ENCODE measurements at places on chromosomes 11 and 22.

DNA sequence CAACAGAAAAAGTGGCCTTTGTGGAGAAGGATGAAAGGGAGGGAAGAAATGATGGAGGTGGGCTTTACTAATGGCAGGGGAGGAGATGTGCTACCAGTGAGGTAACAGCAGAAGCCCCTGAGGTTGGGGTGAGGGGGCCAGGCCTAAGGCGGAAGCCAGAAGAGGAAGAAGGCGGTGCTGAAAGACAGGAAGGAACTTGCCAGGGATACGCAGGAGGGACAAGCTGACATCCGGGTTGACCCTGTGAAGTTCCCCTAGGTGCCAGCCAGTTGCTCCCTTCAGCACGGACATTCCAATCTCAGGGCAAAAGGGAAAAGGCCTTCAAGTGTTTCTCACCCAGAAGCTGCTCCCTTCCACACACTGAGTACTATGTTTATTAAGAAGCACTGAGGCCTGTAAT lies 2.3 kb upstream of the TIRAP start:
- DNase-seq: peak; percentile 56

DNA sequence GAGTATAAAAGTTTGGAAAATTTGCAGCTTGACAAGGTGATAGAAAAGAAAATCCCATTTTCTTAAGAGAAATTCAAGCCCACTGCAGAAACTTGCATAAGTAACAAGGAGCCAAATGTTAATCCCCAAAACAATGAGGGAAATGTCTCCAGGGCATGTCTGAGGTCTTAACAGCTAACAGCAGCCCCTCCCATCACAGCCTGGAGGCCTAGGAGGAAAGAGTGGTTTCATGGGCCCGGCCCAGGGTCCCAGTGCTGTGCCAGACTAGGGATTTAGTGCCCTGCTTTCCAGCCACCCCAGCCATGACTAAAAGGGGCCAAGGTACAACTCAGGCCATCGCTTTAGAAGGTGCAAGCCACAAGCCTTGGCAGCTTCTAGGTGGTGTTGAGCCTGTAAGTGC lies 123.7 kb upstream of the TRPC6 start:
- no peak for DNase-seq

- DNase-seq: no peak
Measured at GRCh38 chr11:130865774-130866114, 50.5 kb downstream of the SNX19 start.

DNA sequence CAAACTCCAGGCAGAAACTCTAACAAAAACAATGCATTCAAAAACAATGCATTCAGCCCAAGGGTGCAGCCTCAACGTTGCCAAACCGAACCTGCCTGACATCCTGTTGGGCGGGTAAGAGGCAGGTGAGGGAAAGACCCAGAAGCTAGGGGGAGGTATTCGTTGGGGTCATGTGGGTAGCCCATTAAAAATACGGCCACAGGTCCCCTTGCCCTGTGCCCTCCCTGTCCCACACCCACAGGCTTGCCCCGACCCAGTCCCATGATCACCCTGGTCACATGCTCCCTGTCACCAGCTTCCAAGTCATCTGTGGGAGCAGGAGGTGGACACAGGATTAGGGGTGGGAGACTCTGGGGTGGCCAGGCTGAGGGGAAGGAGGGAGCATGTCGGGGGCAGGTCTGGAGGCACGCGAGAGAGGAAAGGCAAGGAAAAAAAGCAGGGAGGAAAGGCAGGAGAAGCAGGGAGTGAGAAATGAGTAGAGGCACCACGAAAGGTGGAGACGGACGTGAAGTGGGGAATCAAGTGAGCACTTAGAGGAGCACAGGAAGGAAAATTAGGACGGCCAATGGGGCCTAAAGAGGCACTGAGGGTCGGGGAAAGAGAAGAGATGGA lies 683 bp downstream of the PLA2G6 start:
- no peak for DNase-seq

GRCh38 chr11:12376259-12377081 lies 901 bp upstream of the PARVA start:
- no peak for DNase-seq

- DNase-seq: no peak
Measured at GRCh38 chr22:43820651-43821305, 8.7 kb upstream of the EFCAB6 start.

- DNase-seq: no peak
Measured at GRCh38 chr11:117251506-117251905, 19.0 kb downstream of the RNF214 start.

DNA sequence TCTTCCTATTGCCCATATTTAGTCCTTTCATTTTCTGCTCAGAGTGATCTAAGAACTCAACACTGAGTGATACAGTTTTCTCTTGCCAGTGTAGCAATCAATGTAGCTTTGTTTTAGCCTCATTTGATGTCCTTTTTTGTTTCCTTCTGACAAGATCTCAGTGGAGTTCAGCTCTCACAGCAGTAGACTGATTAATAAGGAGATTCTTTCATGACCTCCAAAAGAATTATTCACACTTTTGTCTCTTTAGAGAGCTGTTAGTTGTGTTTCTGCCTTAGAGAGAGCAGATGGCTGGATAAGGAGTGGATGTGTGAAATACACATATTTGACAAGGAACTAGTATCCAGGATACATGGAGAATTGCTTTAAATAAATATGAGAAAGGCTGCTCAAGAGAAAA lies 6.6 kb upstream of the TMEM225 start:
- no peak for DNase-seq

DNA sequence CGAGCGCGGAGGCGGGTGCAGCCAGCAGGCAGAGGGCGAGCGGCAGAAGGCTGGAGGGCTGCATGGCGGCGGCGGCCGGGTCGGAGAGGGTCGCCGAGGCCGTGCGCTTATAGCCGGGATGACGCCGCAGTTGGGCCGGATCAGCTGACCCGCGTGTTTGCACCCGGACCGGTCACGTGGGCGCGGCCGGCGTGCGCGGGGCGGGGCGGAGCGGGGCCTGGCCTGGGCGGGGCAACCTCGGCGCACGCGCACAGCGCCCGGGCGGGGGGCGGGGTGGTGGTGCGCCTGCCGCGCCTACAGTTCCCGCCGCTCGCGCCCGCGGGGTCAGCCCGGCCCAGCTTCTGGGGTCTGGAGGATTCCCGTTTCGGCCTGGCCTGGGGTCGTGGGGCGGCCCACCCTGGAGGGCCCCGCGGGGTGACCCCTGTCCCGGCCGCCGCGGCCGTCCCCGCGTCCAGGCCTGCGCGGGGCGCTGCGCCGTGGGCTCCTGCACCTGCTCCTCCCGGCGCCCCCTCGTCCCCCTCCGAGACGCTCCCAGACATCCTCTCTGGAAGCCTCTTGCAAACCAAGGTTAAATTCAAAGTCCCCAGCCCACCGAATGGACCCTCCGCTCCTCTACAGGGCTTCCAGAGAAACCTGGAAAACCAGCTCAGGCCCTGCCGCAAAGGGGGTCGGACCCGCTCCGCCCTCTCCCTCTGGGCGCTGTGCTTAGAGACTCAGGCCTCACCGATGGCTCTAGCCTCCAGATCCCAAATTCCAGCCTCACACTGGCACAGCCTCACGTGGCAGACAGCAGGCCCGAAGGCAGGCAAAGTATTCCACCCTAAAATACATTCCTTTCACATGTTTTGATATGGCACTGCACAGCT lies at the start of gene CTSD:
TSS of gene CTSD (minus strand) at position 132 of the 866 bp plus-strand sequence. CDS start at position 64, 68 bp downstream.
- DNase-seq: peak; percentile 95

- DNase-seq: peak; percentile 100
Measured at GRCh38 chr11:65487467-65488272, 11.2 kb upstream of the MALAT1 start.

DNA sequence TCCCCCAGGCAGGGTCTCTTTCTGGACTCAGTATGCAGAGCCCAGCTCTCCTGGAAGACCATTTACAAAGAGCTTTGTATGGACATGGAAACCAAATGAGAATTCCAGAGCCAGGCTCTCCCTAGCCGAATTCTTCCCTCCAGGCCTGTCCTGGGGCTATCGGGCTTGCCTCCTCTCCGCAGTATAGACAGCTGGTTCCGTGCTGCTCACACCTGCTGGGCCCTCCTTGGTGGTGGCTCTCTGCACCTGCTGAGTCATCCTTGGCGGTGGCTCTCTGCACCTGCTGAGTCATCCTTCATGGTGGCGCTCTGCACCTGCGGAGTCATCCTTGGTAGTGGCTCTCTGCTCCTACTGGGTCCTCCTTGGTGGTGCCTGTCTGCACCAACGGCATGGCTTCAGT lies 743.5 kb downstream of the BRD1 start:
- no peak for DNase-seq

- DNase-seq: no peak
Measured at GRCh38 chr22:26632422-26633155, 10.8 kb downstream of the CRYBA4 start.

DNA sequence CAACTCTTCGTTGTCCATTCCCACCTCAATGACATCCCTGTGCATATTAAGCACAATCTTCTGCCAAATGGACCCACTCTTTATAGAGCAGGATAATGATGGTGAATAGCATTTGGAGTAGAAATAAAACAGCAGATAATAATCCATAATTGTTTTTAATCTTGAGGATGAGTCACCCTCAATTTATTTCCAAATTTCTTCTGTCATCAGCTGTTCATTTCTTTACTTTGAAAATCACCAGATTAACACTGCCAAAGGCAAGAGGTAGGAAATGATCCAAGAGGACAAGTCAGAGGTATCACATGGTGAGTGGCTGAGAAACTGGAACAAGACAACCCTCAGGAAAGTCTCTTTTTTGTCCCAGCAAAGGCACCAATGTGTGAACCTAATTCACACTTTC lies 7.3 kb upstream of the AMBRA1 start:
- no peak for DNase-seq

DNA sequence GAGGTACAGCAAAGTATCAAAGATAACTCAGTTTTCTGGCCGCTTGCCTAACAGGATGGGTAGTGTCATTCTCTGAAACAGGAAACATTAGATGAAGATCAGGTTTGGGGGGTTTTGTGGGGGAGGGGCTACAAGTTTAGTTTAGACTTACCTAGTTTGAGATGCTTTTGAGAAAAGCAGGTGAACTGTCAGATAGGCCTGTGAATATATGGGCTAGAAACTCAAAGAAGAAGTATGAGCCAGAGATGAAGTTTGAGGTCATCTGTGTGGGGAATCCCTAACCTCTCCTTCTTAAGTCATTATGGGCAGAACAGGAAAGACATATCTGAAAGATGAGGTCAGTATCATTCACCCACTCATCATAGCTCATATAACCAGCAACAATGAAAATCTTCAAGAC lies 11.9 kb downstream of the HOATZ start:
- DNase-seq: no peak

GRCh38 chr11:66846671-66847091 lies 3.4 kb downstream of the RCE1 start:
- peak; percentile 61 for DNase-seq

- DNase-seq: no peak
Measured at GRCh38 chr11:78295347-78295746, 106.6 kb downstream of the USP35 start.

DNA sequence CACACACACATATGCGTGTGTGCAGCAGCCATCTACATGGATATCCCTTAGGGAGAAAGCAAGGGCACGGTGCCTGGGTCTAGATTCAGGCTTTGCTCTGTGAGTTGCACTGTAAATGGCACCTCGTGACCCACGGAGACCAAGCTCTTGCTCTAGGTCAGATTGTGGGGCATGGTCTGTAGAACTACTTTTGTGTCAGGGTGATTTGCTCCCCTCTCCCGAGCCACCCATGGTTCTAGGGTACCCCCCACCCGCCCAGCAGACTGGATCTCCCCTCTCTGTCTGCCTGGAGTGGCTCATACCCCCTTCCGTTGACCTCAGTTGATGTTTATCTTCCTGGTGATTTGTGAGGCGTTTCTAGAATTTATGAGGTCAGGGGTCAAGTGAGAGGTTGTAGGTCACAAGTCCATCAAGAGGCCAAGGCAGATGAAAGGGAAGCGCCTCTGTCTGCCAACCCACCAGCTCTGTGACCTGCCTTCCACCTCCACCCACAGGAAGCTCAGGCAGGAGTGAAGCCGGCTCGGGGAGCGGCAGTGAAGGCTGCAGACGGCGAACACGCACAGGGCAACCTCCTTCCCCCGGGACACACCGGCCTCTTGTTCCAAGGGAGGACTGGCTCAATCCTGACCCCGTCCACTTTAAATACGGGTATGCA lies 76.2 kb upstream of the TTLL12 start:
- DNase-seq: no peak

DNA sequence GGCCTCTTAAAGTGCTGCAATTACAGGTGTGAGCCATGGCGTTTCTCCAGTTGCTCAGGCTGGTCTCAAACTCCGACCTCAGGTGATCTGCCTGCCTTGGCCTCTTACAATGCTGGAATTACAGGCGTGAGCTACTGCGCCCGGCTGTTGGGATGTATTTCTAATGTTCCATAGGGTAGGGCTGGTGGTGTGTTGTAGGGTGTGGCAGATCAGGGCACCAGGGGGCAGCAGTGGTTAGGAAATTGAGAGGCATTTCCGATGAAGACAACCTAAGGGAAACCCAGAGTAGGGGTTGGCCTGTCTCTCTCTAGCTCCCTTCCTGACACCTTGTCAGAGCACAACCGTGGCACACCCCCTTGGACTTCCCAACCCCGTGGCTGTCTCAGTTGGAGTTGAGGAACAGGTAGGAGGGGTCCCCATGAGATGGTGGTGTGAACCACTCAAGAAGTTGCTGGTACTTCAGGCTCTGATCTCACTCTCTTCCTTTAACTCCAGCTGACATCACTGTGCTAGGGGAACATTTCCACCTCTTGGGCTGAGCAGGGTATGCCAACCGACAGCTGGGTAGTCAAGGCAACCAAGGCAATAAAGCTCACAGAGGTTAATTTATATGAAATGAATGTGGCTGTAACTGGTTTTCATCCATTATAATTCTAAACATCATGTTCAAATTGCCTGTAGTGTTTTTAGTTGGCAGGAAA lies 33.0 kb downstream of the YWHAH start:
- peak; percentile 78 for DNase-seq

GRCh38 chr11:66904055-66904454 lies 47.2 kb downstream of the LRFN4 start:
- no peak for DNase-seq

GRCh38 chr11:73141309-73142127 lies 600 bp downstream of the FCHSD2 start:
- DNase-seq: peak; percentile 91

- no peak for DNase-seq
Measured at GRCh38 chr11:69984457-69985261, 93.5 kb upstream of the ANO1 start.

DNA sequence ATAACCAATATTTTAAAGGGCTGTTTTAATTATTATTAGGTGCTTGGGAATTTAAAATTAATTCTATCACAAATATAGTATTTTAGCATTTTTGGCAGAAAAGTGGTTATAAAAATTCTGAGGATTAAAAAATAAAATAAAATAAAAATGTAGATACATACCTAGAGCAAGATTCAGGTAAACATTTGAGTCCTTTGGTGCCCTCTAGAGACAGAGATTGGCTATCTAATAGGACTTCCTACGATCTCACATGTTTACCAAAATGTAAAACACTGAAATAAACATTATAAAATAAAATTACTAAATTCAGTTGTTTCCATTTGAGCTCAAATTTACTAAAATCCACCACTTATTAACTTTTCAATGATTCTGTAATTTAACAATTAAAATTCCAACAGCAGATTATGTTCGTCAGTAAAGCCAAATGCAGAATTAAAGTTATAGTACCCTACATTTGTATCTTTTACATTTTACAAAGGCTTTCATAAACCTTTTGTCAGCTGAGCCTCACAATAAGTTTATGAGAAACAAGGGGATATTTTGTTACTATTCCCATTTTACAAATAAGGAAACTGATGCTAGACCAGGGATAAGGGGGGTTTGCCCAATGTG lies 27.7 kb downstream of the SLC36A4 start:
- no peak for DNase-seq

All from suprapubic skin (tissue), 4 donors.